OCI-LY7 (cell line): ENCODE measurements at places on chromosomes 3 and 15.
A peak's percentile ranks its signal among the peaks of the same experiment; 100 is the strongest.

DNA sequence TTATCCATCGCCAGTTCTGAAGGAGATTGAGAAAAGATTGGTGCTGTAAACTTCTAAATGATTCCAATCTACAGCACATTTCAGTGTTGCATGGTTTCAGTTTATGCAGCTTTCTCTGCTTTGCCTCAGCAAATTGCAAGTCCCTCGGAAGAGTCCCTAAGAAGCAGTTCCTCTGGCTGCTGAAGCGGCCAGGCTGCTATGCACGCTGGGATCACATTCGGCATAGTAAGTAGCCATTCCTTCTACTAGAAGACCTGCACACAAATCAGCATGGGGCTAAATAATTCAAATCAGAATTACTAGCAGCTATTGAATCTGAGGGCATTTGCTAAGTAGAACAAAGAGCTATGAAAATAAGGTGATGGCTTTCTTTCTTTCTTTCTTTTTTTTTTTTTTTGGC, 769.5 kb downstream of the AGBL1 start:
- DNase-seq, result no peak

DNA sequence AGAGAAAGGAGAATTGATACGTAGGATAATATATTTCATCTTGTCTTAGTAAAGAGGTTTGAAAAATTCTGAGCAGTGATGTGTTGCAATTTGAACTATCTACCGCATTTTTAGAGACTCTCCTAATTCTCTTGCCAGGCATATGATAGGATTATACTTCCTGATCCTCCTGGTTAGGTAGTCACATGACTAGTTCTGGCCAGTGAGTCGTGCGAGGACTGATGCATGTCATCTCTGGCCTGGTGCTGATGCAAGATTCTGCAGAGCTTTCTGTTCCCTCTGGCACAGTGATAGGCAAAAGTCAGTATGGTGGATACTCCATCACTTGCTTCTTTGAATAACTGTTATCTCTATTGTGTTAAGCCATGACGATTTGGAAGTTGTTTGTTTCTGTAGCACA, 277.6 kb upstream of the NAALADL2 start:
- no peak for DNase-seq

DNA sequence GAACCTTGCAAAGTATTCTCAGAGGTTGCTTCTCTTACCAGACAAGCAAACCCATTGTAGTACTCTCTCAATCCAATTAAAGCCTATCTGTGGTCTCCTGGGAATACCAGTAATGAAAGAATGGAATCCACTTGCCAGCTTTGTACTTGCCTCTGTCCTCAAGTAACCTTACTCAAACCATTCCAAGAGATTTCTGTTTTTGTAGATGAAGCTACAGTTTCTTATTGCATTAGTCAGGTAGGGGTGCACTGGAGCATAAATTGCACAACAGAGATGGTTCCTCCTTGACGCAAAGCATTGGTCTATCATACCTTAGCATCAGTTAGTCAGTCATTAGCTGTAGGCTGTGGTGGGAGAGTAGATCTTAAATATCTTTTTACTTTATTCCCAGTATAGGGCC, 52.9 kb downstream of the BTLA start:
- no peak for DNase-seq

DNA sequence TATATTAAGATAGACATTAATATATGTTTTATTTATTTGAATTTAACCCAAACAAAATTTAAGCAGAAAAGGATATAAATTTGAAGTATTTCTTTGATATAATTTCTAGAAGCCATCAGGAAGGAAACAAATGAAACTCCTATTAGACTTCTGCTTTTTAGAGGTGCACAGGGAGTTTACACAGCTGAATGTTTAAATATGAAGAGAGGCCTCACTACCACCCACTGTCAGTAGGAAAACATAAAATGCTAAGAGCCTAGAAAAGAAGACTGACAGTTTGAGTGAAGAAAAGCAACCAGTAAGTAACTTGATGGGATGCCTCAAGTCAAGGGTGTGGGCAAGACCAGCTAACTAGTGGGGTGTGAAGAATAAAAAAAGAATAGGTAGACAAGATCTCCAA, 19.7 kb downstream of the PLSCR2 start:
- DNase-seq, result no peak

DNA sequence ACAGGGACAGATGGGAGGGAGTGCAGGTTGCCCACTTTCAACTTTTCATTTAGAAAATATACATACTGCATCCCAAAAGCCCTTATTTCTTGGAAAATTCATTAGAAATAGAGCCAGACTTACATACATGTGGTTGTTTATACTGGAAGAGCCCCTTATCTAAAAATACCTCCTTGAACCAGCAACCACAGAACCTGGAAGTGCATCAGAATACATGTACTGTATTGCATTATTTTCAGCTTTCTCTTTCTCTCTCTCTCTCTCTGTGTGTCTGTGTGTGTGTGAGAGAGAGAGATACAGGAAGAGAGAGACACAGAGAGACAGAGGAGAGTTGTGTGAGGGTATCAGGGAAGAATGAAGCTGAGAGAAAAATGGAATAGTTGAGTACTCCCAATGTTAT, 29.5 kb upstream of the LSAMP start:
- DNase-seq, result no peak

- no peak for DNase-seq
Measured at GRCh38 chr15:100841426-100841825, 38.2 kb upstream of the ALDH1A3 start.

DNA sequence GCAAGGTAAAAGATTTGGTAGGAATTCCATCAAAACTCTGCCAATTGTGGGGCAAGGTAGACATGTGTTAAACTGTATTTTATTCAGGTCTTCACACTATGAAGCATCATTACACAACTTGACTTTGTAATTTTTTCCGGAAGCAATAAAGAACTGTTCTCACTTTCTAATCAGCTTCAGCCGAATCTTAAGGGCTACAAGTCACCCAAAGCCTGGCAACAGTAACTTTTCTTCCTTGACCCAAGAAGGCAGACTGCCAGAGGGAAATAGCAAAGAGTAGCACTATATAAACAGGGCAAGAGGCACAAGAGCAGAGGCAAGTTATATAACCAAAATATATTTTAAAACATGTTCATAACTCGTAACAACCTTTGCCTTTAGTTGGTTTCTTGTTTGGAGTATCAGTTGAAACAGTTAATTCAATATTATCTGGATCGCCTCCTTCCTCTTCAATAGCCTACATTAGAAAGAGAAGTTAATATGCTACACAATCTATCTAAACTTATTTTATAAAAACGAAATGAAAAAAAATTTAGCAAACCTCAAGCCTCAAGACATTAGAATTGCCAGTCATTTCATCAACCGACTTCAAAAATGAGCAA, 1.4 kb downstream of the SLTM start:
- DNase-seq, result peak; percentile 57

DNA sequence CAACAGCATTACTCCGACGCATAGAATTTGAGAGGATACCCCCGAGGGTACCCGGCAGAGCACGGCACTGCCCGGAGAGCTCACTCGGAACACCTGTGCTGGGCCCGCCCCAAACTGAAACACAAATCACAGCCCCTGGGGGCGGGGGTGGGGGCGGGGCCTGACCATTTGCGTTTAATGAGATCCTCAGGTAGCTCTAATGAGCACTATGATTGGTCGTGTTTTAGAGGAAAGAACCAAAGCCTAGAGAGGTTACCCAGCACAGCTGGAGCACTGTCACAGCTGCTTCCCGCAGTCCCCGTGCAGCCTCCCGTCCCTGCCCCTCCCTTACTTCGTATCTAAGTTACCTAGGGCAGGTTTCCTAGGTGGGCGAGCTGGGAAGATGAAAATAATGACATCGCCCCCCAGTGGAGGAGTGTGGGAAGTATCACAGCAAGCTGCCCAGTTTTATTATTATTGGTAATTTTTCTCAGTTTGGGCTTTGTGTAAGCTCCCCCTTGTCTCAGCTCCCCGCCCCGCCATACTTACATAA, 187.1 kb downstream of the PDE8A start:
- DNase-seq, result peak; percentile 47

DNA sequence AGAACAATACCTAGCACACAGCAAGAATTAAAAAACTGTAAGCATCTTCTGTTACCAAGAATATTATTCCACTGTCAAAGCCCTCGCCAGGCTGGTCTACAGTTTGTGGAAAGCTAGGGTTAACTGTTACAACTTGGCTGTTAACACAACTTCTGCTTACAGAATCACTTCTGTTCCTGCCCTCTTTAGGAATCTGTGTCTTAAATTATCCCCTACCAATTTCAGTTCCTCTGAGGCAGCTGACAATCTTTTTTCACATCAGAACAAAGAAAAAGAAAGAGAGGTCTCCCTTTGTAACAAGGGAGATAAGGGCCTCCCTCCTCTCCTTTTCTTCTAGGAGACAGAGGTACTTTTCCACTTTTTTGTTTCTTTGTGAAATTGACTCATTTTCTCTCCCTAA, 188.9 kb downstream of the FMN1 start:
- peak; percentile 18 for DNase-seq

DNA sequence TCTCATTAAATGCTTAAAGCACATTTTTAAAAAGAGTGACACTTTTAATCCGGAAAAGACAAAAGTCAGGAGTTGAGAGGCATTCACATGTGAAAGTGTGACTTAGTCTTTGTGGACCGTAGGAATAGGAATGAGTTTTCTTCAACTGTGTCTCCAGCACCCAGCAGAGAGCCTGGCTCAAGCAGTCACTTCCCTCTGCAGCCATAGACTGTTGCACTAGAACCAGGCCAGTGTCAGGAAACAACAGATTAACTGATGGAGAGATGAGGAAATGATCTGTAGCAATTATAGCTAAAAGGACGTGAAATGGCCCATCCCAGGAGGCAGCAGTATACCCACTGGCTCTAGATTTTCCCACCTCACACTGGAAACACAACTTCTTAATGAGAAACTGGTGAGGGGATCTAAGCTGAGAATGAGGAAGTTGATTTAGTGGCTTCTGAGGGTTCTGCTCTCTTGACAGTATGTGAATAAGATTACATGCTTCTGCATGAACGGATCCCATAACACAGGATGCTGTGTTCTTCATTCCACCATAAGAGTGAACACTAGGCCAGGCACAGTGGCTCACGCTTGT, 19.8 kb downstream of the CFAP92 start:
- DNase-seq, result peak; percentile 61

GRCh38 chr3:126946405-126946804, 36.5 kb upstream of the PLXNA1 start:
- no peak for DNase-seq

DNA sequence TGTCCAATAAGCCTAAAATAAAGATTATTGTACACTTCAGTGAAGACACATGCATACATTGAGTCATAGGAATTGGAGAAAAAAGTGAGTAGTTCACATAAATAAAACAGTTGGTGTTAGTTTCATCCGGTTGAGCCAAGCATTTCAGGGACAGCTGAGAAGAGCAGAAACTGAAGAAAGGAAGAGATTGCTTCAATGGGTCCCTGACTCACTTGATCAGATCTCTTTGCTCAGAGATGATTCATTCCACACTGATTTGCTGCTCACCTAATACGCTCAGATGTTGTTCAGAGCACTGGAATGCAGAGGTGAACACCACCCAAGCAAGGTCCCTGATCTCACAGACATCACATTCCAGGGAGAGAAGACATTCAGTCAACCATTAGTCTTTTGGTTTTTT, 93.7 kb downstream of the RAD18 start:
- DNase-seq, result no peak
